HS-5 (cell line): ENCODE measurements at places on chromosomes 4 and X.

- no peak for DNase-seq
Observed at GRCh38 chr4:173056271-173056670, 112.3 kb upstream of the GALNT7 start.

- DNase-seq: no peak
Observed at GRCh38 chr4:52019936-52020657, at the start of gene LRRC66. Gene LRRC66 (minus strand): TSS chr4:52020363. CDS start chr4:52017613, 2,750 bp downstream.

- DNase-seq: no peak
Observed at GRCh38 chr4:174396599-174397110, 112.9 kb downstream of the CEP44 start.

- DNase-seq: no peak
Observed at GRCh38 chr4:2808001-2808400, 15.1 kb downstream of the SH3BP2 start.

DNA sequence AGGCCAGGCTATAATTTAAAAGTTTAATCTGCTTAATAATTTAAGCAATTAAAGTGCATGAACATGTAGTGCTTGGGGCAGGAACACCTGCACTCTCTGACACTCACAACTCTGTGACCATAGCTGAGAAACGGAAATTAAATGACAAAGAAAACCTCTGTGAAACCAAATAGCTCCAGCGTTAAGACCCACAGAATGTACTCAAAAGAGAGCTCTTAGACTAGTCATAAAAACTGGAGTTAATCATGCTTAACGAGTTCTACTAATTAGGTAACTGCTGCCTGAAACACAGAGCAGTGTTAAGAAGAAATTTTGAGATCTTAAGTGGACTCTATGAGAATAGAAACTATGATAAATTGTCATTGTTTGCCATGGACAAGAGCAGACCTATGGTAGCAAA is 174.4 kb upstream of the SPIN4 start:
- DNase-seq: no peak

DNA sequence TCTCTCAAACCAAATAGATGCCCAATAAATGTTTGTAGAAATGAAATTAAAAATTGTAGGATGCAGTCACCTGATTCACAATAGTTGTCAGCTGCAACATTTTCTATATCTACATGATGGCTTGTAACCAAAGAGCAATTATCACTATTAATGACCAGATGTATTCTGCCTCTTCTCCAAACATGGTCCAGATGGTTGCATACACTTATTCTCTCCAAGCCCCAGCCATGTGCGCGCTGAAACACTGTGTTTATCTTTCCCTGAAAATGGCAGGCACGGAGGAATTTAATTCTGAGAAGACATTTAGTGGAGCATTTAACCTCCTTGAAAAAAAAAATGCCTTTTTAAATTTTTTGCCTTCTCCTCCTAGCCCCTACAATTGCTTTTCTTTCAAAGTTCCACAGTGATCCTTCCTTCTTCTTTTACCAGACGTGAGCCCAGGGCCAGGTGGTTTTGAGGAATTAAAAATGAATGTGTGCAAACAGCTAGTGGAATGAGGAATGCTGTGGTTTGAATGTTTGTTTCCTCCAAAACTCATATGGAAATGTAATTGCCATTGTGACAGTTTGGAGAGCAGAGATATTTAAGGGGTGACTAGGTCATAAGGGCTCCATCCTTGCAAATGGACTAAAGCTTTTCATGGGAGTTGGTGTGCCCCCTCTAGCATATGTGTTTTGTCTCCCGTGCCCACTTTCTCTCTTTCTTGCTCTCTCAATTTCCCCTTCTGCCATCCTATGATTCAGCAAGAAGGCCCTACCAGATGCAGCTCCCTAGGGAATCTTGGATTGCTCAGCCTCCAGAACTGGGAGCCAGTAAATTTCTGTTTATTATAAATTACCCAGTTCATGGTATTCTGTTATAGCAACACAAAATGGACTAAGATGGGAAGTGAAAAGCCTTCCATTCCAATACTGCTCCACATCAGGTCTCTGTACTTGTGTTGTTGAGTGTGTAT is 136.0 kb downstream of the GABRB1 start:
- no peak for DNase-seq

DNA sequence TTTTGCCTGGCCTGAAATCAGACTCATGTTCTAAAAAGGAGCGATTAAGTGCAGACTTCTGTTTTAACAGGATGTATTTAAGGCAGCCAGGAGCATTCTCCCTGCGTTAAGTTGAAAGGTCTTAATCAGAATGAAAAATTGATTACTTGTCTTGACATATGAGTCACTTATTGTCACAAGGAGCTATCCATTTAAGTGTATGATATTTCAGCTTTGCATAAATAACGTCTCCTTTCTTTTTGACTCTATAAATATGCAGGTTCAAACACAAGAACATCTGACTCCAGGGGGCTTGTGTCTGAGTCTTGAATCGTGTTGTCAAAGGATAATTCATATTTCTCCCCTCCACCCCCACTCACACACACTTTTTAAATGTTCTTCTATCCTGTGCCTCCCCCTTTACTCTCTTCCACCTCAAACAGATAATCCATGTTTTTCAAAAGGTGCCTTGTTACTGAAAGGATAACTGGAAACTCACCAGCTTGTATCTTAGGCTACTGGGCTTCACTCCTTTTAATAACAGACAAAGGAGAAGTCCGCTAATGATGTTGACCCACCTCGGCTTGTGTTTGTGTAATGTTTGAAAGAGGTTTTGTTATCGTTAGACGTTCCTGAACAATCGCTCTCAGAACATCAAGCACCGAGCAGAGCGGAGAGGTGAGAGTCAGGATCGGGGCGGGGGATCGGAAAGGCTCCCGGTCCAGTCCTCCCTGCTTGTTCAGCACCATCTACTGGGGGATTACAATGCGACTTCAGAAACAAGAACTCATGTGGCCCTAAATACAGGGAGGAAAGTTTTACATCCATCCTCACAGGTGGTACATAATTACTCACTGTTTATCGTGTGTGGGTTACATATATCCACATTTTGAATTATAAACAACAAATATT is 107.5 kb upstream of the RPL34 start:
- DNase-seq: no peak

- no peak for DNase-seq
Observed at GRCh38 chrX:48999030-48999429, 3.0 kb downstream of the GRIPAP1 start.

DNA sequence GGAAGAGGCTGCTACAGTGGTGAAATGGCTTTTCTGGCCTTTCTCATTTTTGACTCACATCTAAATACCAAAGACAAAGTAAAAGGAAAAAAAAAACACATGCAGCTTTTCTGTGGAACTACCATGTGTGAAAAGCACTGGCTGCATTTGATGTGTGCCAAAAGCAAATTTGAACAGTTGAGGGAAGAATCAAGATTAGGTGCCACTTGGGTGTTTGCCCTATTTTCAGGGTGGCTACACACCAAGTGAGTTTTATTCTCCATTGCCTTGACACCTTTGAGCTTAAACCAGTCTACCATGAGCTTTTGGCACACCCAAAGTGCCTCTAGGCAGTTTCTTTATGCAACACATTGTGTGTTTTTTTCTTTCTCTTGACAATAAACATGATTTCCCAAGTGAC is 423.9 kb downstream of the FAM133A start:
- no peak for DNase-seq

GRCh38 chr4:159171287-159171686 is 68.4 kb downstream of the RAPGEF2 start:
- DNase-seq: no peak

DNA sequence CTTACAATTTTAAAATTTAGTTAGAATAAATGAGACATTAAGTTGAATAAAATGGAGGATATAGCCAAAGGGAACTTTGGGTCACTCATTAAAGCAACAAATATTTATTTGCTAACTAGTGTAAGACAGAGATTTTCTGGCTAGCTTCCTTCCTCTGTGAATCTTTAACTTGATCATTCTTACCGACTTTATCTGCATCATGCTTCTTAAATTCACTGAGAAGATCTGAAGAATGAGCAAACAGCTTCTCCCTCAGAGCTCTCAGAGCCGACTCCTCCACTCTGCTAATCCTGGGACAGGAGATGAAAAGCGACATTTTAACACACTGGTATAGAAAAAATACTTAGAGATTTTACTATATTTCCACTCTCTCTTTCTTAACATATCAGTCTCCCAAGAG is 35.1 kb downstream of the PPEF2 start:
- DNase-seq: no peak
